ENCODE measurements at places on chromosomes 5 and 9. TPM values are rescaled to one million over a fixed set of nuclear protein-coding genes. Genes with fewer than 3 reads are reported as not detected.

Gene MOB3B
- 0.09 TPM for total RNA-seq

Gene PRDM9
- not detected for total RNA-seq

Gene GFI1B
- total RNA-seq = not detected

Gene SMC5
- total RNA-seq = 9.8 TPM

Gene NTRK2
- total RNA-seq = 5.4 TPM

Gene PROB1
- 1.5 TPM for total RNA-seq

Gene WDR38
- total RNA-seq = not detected

Gene GFPT2
- 41.0 TPM for total RNA-seq

Gene KCNV2
- total RNA-seq = not detected

Gene ACTBL2
- not detected for total RNA-seq

Gene NR5A1
- total RNA-seq = not detected

Gene SPINK6
- not detected for total RNA-seq

Gene PTGS1
- total RNA-seq = 110 TPM

Gene PCDHGA12
- total RNA-seq = 27.2 TPM

Gene LCN12
- not detected for total RNA-seq

Gene PFDN1
- 66.0 TPM for total RNA-seq

Gene BTNL8
- total RNA-seq = 1.2 TPM

Gene KLF4
- 84.7 TPM for total RNA-seq

Gene POC5
- 13.0 TPM for total RNA-seq

Gene ECSCR
- 1.0 TPM for total RNA-seq

Gene GPR150
- total RNA-seq = 0.26 TPM

Gene PCDHGB6
- 1.4 TPM for total RNA-seq

Gene CLPTM1L
- total RNA-seq = 119 TPM

Gene NPDC1
- 67.6 TPM for total RNA-seq

Gene STX17
- total RNA-seq = 12.6 TPM

Gene FBP2
- total RNA-seq = not detected

Gene HAPLN1
- total RNA-seq = 7.4 TPM

Gene LHX2
- 0.34 TPM for total RNA-seq

Gene RMRP
- total RNA-seq = 12,356 TPM

Gene ADGRV1
- not detected for total RNA-seq

Gene LECT2
- total RNA-seq = not detected

Gene SPATA31A3
- total RNA-seq = not detected

Gene TAF11L10
- total RNA-seq = not detected

Gene MYMK
- not detected for total RNA-seq

Gene SLC45A2
- total RNA-seq = not detected

Gene PLAA
- total RNA-seq = 22.8 TPM

Gene LRRC19
- total RNA-seq = not detected

Gene SLC36A3
- total RNA-seq = not detected

Gene CCDC180
- total RNA-seq = 2.1 TPM

Gene SLCO4C1
- total RNA-seq = 0.58 TPM

Gene MEIKIN
- total RNA-seq = not detected

Gene CDK5RAP2
- total RNA-seq = 32.1 TPM

Gene LCN2
- total RNA-seq = 0.23 TPM

Gene SV2C
- not detected for total RNA-seq

Gene GFRA3
- not detected for total RNA-seq

Gene OR1Q1
- total RNA-seq = not detected

Gene CACNA1B
- under 0.01 TPM for total RNA-seq

Gene PPP1R2B
- total RNA-seq = not detected

Gene KCTD16
- 0.23 TPM for total RNA-seq

Gene GPR151
- not detected for total RNA-seq

Gene GABRA1
- total RNA-seq = not detected

Gene FBXL7
- total RNA-seq = 17.2 TPM

Gene FST
- 31.0 TPM for total RNA-seq

Gene FXN
- 19.1 TPM for total RNA-seq

Gene SHOC1
- total RNA-seq = not detected

All from pericardium fibroblast (primary cell).